Natural killer cell treated with Interleukin-12 subunit alpha and Interleukin-12 subunit beta and Interleukin-15 and Interleukin-18, amount 100 ng/mL, for 72 hours (primary cell): ENCODE measurements at places on chromosomes 3 and 15. TPM values are rescaled to one million over a fixed set of nuclear protein-coding genes. Genes with fewer than 3 reads are reported as not detected.

The SCAANT1 gene
- 2.6 TPM for total RNA-seq

The IL5RA gene
- 5.0 TPM for total RNA-seq

GRCh38 chr3:187098923-187099512 lies 40.3 kb downstream of the RPL39L start:
- DNase-seq: no peak

- DNase-seq: no peak
These were observed 733.0 kb upstream of the DPPA4 start for GRCh38 chr3:110070161-110070916.

- no peak for DNase-seq
These were observed 62.1 kb upstream of the SLC6A11 start for GRCh38 chr3:10753964-10754363.

- no peak for DNase-seq
These were observed 14.8 kb downstream of the GK5 start for GRCh38 chr3:142210608-142211007.

DNA sequence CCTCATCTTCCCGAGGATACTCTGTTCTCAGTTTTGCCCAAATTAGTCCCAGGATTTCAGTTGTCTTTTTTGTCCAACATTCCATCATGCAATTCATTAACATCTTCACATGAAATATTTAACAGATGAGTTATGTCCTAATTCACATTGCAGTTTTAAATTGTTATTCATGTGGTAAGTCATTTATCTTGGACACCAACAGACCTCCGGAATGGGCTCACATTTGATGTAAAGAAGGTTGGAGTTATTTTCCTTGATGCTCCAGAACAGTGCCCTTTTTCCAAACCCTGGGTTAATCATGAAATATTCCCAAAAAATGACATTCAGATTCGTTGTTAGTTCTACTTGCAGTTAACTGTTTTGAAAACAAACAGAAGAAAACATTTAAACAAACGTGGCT lies 32.8 kb upstream of the LRTM1 start:
- no peak for DNase-seq
